ENCODE measurements at places on chromosomes 11 and 22.

- DNase-seq, result no peak
These were observed 20.1 kb upstream of the CUL5 start for GRCh38 chr11:107988397-107989158.

DNA sequence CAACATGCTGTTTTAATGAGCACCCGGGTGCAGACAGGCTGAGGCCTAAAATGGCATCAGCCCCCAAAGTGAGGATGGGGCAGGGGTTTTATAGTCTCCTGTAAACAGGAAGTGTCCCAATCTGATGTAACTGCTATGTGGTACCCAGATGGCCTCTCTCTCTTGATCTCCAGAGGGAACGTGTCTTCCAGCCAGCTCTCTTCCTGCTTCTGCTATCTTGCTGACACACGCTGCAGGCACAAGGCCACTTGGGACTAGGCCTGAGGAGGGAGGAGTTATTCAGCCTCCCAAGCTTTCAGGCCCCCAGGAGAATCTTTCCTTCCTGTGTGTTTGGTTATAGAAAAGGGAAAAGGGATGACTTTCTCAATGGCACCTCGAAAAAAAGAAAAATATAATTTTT, 11.4 kb upstream of the VSTM5 start:
- no peak for DNase-seq

- DNase-seq, result no peak
These were observed 59.4 kb upstream of the A4GALT start for GRCh38 chr22:42780070-42780540.

DNA sequence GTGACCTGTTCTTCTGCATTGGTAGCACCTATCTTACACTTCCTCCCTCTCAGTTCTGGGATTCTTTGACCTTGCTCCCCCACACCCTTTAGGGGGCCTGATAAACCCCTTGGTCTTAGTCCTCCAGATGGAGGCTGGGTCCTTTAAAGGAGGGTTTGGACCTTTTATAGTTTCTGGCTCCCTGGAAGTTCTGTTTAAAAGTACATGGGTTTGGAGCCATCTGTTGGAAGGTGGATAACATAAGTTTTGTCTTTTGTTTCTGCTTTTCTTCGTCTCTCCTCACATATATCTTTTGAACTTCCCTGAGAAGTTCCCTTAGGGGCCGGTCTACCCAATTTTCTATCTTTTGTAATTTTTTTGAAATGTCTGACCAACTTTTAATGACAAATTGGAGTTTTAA, 17.9 kb upstream of the HYLS1 start:
- DNase-seq, result no peak

GRCh38 chr22:38699143-38699542, 1.6 kb downstream of the JOSD1 start:
- no peak for DNase-seq

GRCh38 chr11:116468699-116469098, 304.1 kb downstream of the BUD13 start:
- DNase-seq, result no peak

DNA sequence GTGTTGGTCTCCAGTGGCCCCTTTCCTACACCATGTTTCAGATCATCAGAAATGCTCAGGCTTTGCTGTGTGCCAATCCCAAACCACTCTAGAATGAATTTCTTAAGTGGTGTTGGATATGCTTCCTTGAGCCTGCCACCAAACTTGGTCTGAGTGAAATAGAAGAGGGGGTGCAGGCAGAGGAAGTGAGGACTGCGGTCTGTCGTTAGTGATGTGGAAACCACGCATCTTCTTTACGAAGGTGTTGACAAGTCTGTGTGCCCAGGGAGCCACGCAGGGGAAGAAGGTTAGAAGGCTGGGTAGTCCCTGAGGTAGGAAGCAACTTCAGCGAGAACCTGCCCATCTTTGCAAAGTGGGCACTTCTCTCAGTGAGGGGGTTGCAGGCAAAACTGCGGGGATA, 187.4 kb upstream of the NAV2 start:
- DNase-seq, result no peak

GRCh38 chr11:7577291-7578190, 63.7 kb downstream of the PPFIBP2 start:
- DNase-seq, result no peak

DNA sequence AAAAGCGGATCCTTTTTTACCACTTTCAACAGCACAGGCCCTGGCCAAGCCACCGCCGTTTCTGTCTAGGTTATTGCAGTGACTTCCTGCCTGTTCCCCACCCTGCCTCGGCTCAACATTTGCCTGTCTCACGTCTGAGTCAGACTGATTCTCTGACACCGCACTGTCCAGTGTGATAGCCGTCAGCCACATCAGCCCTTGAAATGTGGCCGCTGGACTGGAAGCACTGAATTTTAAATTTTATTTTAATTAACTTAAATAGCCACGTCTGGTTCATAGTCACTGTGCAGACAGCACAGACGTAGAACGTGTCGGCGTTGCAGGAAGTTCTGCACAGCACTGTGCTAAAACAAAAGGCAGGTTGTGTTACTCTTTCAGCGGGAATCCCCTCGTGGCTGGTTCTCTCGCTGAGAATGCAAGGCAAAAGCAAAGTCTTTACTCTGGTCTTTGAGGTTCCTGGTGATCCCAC, 56.3 kb upstream of the ADSL start:
- peak; percentile 33 for DNase-seq

- no peak for DNase-seq
These were observed 707 bp upstream of the FTH1 start for GRCh38 chr11:61967924-61968757.

GRCh38 chr11:35517481-35517880, 7.9 kb downstream of the PAMR1 start:
- DNase-seq, result no peak

Data from stimulated activated CD8-positive, alpha-beta memory T cell treated with anti-CD3 and anti-CD28 coated beads, Interleukin-4, amount 100 ng/mL, for 1 hour (primary cell).